NCI-H524 treated with DMSO at 0.1 percent for 48 hours (cell line): ENCODE measurements at places on chromosomes 3 and 15.

- no peak for DNase-seq
Measured at GRCh38 chr3:11140713-11141104, 13.6 kb upstream of the HRH1 start.

DNA sequence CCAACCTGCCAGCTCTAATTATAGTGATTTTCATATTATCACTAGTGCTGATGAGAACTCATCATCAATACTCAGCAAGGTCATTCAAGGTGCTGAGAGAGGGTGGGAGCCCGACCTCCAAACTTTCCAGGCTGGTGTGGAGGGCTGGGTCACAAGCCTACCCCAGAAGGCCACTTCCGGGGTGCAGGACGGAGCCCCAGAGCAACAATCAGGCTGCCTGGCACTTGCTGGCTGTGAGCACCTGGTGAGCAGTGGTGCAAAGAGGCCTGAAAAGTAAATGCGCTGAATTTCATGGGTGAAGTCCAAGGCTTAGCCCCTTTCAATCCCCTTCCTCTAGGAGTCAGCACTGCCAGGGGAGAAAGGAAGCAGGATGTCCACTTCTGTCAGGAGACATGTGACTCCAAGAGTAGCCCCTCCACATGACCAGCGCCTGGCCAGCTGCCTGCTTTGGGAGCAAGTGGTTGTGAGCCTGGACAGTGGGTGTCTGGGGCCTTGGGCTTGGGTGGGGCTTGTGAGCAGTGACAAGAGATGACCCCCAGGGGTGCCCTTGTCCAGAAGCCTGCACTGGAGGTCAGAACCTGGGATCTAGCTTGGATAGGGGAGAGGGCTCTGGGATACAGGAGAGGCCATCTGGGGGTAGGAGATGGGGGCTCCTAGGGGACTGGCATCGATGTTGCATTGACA, 165.0 kb upstream of the TLE3 start:
- DNase-seq, result no peak

- peak; percentile 38 for DNase-seq
Measured at GRCh38 chr15:37995461-37996347, 61.3 kb downstream of the TMCO5A start.

DNA sequence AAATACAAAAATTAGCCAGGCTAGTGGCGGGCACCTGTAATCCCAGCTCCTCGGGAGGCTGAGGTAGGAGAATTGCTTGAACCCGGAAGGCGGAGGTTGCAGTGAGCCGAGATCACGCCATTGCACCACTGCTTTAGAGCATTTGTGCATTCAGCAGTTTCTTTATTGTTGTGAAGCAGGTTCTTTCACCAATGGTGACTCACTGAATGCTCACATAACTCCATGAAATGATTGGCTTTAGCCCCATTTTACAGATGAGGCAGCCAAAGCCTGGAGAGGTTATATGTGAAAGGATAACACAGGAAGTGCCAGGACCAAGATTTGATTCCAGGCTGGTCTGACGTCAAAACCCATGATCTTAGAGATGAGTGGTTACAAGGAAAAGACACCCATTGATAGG, 195.2 kb downstream of the SLCO3A1 start:
- no peak for DNase-seq

DNA sequence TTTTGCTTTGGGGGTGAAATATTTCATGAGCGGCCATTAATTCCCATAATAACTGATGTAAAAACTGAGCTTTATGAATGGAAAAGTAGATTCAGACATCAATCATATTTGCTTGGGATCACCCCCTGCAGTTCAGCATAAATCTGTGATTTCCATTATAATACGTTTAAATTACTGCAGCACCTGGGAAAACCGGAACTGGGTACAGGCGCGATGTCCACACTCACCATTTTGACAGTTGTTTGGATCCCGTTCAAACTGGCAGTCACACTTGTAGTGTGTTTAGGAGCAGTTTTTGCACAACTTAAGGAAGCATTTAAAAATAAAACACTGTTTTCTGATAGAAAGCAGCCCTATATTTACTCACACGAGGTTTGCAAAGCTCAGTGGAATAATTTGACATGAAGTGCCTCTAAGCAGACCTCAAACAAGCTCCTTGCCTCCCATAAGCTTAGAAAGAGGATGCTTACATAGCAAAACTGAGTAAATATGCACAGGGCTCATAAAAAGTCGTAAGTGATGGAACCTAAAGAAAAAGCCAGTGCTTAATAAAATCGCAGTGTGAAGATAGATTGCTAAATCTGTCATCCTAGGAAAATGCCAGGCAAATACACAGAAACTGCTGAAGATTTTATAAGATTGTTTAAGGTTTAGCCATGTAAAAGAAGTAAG, 377.6 kb downstream of the PTPRG start:
- no peak for DNase-seq

GRCh38 chr15:61480863-61481262, 251.8 kb upstream of the RORA start:
- no peak for DNase-seq

DNA sequence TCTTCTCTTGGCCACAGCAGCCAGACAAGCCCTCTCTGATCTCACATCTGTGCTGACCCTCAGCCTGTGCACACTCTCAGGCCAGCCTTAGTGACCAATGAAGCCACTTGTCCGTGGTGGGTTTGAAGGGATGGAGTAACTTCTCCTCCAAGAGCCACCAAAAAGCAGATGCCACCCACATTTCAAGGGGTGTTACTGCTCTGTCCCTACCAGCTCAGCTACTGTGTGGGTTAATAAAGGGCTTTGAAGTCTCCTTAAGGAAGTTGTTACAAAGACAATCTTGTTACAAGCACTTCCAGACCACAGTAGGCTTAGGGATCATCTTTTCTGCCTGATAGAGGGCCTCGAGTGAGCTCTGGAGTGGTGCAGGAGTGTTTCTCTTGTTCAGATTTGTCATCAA, 3.3 kb upstream of the CA12 start:
- DNase-seq, result no peak

- no peak for DNase-seq
Measured at GRCh38 chr15:49467746-49468480, 44.9 kb downstream of the FGF7 start.
